ENCODE measurements at places on chromosomes 6 and 20. TPM values are rescaled to one million over a fixed set of nuclear protein-coding genes. Genes with fewer than 3 reads are reported as not detected.

The TREM1 gene
- 0.98 TPM for total RNA-seq

The NNAT gene
- total RNA-seq = not detected

The ENPP1 gene
- 5.1 TPM for total RNA-seq

- H3K36me3 ChIP-seq = no peaks in the 10 kb centered on the region
- no peak overlapping the region for H3K4me3 ChIP-seq
- H3K27ac ChIP-seq = no peak overlapping the region
- no peak for DNase-seq
These were observed 728.3 kb downstream of the MAFB start for GRCh38 chr20:39960522-39961428.

DNA sequence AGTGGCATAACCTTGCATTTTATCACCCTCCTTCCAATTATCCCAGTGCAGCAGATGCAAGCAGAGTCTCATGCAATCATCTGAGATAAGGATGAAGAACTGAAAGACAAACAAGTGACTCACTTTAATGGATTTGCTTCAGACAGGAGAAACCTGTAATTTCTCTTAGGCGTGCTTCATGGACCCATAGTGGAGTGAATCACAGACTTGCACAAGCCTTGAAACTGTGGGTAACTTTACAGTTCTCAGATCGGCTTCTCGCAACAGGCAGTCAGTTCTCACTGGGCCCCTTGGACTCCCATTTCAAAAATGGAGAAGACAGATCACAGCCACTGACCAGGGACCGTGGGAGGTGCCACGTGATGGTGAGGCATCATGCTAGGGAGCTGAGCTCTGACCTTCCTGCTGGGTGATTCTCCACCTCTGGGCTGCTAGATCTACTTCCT, at the start of gene ADGRF4:
ADGRF4 (plus strand) TSS at position 239 of the 446 bp plus-strand sequence. CDS start 8,666 bp downstream, outside the sequence.
- peak within 1 kb of the TSS; percentile 63 for H3K4me3 ChIP-seq
- H3K36me3 ChIP-seq = no peaks in the 10 kb centered on the region
- H3K4me1 ChIP-seq = peaks cover 50% of the 10 kb centered on the region
- H3K27ac ChIP-seq = peak within 1 kb of the TSS; percentile 95
